ENCODE measurements at places on chromosomes 3 and 15.

DNA sequence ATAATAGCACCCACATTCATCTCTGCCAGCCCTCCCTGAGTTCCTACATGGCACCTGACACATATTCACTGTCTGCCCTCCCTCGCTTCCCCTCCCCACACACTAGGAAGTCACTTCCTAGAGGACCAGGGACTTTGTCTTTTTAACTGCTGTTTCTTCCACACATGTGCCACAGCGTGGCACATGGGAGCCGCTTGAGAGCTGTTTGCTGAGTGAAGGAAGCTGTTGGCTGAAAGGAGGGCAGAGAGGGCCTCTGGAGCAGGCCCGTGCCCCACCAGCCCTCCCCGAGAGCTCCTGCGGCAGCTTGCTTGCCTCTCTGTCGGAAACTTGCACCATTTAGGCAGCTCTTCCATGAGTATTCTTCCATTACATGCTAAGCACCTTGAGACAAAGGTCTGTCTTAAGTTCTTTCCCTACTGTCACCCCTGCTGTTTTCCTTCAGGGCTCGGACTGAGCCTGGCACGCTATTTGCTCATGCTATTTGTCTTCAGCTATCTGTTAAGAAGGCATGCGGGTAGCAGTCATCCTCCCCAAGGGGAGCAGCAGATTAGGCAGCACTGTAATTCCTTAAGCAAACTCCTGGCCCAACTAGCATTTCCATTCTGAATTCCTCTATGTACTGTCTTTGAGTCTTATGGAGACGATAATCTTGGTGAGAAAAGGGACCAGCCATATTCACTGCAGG is 72.2 kb downstream of the CACNA1D start:
- DNase-seq, result no peak

DNA sequence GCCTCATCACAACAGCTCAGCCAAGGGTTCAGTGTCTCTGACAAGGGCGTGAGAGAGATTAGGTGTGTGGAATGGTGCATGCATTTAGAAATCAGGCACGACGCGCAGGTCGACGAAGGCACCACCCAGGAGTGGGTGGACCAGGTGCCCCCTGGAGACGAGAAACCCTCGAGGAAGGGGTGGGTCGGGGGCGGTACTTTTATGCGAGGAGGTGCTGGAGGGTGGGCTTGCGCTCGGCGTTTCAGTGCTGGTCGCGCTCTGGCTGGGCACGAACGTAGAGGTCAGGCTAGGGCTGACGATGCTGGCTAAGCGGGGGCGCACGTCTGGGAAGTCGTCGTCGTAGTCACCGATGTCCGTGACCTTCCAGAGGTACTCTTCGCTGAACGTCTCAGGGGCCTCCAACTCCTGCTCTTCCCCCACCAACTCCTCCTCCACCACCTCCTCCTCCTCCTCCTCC is 393 bp downstream of the ERICH6 start:
- no peak for DNase-seq

DNA sequence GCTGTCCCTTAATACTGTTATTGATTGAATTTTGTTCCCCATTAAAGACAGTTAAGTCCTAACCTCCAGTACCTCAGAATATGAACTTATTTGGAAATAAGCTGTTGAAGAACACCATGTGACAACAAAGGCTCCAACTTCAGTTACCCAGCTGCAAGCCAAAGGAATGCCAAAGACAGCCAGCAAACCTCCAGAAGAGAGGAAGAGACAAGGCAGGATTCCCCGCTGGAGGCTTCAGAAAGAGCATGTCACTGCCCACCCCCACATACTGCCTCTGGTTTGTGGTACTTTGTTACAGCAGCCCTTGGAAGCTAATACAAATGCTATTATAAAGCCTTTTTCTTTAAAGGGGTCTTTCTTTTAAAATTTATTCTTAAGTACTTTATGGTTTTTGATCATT is 18.4 kb upstream of the NEK10 start:
- DNase-seq, result no peak

- no peak for DNase-seq
Measured at GRCh38 chr3:13358643-13359042, 61.5 kb downstream of the NUP210 start.

GRCh38 chr3:72095521-72095920 is 310.6 kb upstream of the PROK2 start:
- DNase-seq, result no peak

DNA sequence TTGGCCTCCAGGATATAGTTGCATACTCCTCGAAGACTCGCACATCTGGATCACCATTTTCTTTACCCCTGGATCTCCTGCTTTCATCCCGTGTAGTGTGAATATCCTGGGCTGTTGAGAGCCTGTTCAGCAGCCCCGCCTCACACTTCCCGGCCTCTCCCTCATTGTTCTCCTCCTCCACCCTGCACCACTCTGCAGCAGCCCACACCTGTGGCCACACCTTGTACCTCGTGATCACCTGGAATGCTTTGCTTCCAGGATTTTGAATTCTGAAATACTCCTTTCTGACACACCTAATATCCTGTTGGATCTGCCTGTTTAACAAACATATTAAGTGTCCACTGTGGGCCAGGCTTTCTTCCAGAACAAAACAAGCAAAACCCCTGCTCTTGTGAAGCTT is 14.4 kb downstream of the ABHD17C start:
- DNase-seq, result no peak

DNA sequence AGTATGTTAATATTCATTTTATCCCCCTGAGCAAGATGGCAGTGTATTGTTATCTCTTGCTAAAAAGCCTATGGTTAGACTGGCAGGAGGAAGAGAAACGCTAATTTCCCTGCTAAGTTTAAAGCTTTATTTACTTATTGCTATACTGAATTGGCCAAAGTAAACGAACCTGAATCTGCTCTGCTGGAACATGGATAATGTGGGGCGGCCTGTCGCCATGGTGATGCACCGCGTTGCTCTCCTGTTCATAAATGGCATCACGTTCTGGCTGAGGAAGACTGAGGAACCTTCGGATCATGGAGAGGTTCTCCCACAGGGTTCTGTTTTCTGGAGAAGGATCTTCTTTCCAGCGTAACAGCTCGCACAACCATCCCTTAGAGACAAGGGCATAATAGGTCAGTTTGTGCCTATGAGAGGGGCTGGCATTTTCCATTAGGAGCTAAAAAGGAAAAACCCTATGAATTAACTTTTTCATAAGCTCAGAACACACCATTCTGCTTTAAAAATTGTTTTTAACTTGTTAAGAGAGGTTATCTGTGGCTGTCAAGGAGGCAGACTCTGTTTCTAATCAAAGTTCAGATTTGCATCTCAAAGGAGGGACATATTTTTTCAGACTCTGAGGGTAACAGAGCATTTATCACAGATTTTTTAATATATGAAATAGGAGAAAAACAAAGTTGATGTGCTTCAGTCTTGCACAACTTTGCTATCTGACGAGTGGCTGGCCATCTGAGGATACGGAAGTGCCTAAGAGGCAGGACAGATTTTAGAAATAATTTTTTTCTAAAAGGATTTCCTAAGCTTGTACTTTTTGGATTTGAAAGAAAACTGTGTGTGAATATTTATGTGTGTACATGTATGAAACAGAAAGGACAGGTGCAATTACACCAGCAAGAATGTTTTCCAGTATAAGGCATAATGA is 73.1 kb downstream of the SATB1 start:
- no peak for DNase-seq

GRCh38 chr15:52427804-52428203 is 100.9 kb downstream of the MYO5A start:
- no peak for DNase-seq

DNA sequence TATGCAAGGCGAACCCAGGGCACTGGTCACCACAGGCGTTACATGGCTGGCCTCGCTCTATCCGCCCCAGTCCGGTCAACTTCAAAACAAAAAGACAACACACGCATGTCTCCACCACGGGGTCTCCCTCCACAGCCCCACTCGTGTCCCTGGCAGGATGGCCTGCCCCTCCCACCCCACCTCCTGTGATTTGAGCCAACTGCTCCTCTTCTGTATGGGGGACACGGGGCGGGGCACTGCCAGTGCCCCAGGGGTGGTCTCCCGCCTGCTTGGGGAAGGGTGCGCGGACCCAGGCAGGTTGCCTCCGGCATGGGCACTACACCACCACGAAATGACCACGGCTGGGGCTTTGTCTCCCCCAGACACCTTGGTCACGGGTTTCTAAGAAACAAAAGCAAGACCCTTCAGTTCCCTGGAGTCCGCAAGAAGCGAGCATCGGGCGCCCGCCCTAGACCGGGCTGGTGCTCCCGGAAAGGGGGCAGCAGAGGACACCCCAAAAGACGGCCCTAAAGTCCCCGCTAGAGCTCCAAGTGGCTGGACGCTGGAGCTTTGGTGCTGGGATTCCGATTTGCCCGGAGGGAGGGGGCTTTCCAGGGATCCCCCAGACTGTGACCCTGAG is 219.3 kb upstream of the PRICKLE2 start:
- no peak for DNase-seq

DNA sequence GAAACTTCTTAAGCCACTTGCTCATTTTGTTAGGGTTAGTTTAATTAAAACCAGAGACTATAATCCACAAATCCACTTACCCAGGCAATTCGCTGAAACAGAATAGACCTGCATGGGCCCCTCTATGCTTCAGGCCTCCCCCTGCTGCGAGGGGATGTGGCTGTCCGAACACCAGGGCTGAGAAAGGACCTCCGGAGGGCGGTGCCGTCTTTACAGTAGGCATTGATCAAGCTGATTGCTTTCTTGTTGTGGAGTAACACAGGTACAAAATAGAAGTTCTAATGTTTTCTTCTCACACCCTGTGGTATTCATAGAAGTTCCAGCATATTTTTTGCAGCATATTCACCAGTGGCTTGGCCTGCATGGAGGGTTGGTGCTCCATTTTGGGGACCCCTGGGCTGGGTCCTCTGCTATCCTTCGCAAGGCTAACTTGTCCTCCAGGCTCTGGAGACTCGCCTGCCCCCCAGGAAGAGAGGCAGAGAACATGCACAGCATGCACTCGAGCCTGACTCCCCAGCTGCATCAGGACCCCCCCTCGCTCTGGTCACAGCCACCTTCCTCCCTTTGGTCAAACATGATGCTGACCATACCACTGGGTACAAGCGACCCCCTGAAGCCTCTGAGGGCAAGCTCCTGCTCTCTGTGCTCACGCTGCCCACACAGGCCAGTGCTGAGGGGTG is 55.3 kb downstream of the TPRA1 start:
- no peak for DNase-seq

- DNase-seq, result no peak
Measured at GRCh38 chr3:73605412-73605811, 19.3 kb downstream of the PDZRN3 start.

DNA sequence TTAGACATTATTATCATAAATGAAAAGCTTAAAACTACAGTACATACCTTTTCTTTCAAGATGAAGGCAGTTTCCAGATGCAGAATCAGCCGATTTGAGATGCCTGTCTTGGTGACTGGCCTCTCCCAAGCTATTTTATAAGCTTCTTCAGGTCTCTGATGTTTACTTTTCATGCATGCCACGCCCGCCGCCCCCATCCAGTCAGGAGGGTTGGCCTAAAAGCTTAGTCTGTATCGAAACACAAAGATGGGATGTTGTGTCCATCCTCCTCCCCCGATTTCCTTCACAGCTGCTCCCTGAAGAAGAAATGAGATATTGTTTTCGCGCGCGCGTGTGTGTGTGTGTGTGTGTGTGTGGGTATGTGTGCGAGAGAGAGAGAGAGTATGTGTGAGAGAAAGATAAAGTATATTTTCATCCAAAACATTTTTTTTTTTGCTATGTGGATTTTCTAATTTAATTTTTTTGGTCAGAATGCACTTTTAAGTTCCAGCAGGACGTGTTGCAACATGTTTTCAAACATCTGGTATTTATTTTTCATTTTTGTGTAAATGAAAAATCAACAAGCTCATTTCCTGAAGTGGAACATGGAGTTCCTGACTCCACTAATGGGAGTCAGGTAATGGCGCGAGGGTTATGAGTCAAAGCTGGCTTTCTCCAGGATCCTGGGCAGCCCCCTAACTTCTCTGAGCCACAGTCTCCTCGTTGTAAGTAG is at the start of gene APOD:
APOD (minus strand) TSS at position 110 of the 712 bp plus-strand sequence. CDS start 4,479 bp downstream, outside the sequence.
- DNase-seq, result no peak

GRCh38 chr3:163614886-163615285 is 1463.4 kb downstream of the SI start:
- no peak for DNase-seq
